ENCODE measurements at places on chromosomes 2 and 18.
A peak's percentile ranks its signal among the peaks of the same experiment; 100 is the strongest.

GRCh38 chr2:113234721-113235346 lies 43.9 kb downstream of the PAX8 start:
- no peak for DNase-seq

GRCh38 chr2:201795607-201796477 lies 10.5 kb upstream of the CDK15 start:
- DNase-seq, result peak; percentile 77

GRCh38 chr2:42102591-42103450 lies 55.0 kb downstream of the PKDCC start:
- DNase-seq, result peak; percentile 81

DNA sequence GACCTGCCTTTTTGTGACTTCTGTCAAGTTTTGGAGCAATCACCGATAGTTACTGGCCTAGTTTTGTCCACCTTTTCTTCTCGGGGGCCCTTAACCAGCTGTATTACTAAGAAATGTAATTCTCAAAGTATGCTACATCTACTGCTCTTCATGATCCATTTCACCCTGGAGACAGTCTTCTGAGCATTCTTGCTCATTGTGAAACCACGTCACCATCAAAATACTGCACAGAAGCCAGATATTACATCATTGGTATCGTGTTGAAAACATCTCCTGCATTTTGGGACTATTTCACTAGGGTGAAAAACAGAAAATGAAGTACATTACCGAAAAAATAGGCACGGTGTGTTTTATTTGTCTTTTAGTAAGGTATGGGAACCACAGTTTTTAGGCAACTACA lies 11.7 kb downstream of the LYPD6B start:
- DNase-seq, result peak; percentile 77

GRCh38 chr2:52144590-52144989 lies 1112.7 kb upstream of the NRXN1 start:
- DNase-seq, result peak; percentile 9

- DNase-seq, result no peak
Observed at GRCh38 chr2:144571770-144572169, 51.9 kb upstream of the ZEB2 start.

GRCh38 chr2:72148837-72149555 lies 1.3 kb upstream of the CYP26B1 start:
- peak; percentile 39 for DNase-seq

DNA sequence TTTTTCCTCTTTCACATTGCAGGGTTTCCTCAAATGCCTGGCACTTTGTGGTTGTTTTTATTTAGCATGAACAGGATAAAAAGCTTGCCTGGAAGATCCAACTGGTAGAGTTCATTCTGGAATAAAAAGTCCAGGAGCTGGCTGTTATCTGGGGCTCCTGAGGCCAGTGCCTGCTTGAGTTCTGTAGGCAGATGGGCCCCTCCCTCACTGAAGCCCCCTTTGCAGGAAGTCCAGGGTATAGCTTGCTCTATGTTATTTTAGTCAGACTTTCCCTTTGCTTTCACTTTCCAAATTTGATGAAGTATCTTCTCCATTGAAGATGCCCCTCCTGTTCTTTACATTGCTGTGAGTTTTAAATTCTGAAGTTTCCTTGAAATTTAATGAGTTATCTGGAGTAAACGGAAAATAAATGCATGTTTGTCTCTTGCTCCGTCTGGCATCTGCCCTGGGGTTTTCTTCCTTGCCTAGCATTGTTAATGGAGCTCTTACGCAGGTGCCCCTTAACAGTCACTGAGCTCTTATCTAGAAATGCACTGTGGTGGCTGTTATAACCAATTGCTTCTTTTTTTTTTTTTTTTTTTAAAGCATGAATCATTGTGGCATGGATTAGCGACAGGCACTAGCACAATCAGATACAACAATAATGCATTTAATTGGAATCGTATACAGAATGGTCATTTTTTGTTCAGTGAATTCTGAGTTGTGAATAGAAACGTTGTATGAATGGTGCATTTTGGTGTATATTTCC lies 27.0 kb upstream of the LPIN1 start:
- DNase-seq, result no peak

- DNase-seq, result no peak
Observed at GRCh38 chr2:117714110-117714509, 100.4 kb upstream of the DDX18 start.

DNA sequence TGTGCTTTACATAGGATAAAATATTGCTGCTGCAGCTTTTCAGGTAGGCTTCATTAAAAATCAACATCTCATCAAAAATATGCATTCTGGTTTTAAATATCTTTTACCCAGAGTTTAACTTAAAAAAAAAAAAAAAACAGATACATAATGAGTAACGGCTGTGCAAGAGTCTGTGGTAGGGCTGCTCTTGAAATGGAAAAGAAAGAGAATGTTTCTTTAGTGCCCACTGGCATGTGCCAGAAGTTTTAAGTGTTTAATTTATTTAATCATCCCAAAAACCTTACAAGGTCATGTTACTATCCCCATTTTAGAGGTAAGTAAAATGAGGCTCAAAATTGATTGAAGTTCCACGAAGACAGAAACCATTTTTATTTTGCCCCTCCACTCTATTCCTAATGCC lies 92.1 kb downstream of the SLC8A1 start:
- peak; percentile 57 for DNase-seq

- DNase-seq, result no peak
Observed at GRCh38 chr2:123906361-123906760, 118.7 kb upstream of the CNTNAP5 start.

GRCh38 chr2:105683011-105683492 lies 61.7 kb upstream of the NCK2 start:
- DNase-seq, result no peak

GRCh38 chr2:122433123-122433754 lies 677.8 kb downstream of the TSN start:
- no peak for DNase-seq

GRCh38 chr2:19861813-19862212 lies 40.0 kb downstream of the TTC32 start:
- no peak for DNase-seq

- no peak for DNase-seq
Observed at GRCh38 chr2:200461846-200462710, 47.8 kb downstream of the KCTD18 start.

DNA sequence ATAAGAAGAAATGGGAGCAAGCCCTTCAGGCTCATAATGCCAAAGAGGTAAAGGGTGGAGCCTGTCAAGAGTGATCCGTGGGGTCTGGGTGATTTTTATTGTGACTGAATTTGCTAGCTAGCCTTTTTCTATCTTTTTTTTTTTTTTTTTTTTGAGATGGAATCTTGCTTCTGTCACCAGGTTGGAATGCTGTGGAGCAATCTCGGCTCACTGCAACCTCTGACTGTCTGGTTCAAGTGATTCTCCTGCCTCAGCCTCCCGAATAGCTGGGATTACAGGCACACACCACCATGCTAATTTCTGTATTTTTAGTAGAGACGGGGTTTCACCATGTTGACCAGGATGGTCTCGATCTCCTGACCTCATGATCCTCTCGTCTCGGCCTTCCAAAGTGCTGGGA lies 29.1 kb downstream of the DRC1 start:
- DNase-seq, result peak; percentile 14

DNA sequence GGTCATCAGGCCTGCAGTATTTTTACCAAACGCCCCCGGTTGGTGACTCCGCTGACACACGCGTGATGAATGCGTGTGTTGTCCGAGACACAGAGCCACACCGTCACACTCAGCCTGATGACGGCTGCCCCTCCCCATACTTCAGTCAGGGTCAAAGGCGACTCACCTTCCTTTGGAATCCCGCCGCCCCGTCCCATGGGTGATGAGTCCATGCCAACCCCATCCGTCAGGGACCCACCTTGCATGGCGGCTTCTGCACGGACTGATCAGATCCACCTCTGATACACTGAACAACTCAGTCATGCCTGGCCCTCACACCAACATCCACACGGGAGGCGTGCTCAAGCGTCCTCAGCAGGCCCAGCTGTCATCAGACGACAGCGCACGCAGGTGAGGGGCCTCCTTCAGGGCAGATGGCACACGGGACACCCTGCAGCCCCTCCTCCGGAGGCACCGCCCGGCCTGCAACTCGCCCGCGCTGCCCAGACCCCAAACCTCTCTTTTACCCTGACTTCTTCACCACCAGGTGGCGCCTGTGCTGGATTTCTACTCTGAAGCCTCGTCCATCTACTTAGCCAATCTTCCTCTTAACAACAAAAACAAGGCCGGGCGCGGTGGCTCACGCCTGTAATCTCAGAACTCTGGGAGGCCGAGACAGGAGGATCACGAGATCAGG lies 89.2 kb downstream of the ZNF516 start:
- DNase-seq, result peak; percentile 53

DNA sequence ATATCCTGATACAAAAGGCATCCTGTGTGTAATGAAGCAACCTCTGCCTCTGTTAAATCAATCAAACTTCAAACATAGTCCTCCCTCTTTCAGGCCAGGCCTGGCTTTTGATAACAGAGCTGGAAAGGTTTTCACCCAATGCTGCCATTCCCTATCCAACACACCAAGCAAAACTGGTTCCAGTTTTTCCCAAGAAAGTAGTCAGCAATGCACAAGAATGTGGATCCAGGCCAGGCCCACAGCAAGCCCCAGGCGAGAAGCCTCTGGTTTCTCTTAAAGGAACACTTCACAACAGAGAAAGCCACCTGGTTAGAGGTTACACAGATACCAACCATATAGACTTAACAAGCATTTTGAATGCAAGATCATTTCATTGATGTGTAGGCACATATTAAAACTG lies 49.2 kb upstream of the CCDC150 start:
- peak; percentile 36 for DNase-seq

DNA sequence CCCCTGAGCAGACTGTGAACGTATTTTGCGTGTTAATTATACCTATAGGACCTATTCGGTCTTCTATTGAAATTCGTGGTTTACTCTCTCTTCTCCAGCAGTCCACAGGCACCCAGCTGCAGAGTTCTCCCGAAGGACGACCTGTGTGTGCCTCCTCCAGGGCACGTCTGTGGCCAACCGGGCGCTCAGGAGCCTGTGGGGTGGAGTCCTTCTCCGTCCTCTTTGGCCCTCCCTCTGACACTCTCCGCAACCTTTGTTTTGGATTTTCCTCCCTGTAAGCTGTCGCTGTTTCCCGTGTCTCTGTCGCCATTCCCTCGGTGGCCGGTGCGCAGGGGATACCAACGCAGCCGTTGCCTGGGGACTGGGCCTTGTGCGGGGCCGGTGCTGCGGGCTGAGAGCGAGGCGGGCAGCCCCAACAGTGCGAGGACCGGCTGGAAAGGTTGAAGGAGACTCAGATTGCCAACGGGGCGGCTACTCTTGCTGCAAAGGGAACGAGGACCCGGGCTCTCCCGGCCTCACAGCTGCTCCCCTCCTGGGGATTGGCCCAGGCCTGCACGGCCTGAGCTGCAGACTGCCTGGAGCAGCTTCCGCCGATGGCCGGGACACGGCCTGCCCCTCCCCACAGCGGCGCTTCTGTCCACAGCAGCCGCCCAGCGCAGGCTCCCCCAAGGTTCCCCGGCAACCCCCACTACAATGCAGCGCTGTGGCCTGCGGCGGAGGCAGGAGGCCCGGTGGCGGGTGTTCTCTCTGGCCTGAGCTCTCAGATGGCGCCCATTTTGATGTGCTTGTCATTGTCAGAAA lies 221.0 kb downstream of the MTX2 start:
- DNase-seq, result peak; percentile 75

DNA sequence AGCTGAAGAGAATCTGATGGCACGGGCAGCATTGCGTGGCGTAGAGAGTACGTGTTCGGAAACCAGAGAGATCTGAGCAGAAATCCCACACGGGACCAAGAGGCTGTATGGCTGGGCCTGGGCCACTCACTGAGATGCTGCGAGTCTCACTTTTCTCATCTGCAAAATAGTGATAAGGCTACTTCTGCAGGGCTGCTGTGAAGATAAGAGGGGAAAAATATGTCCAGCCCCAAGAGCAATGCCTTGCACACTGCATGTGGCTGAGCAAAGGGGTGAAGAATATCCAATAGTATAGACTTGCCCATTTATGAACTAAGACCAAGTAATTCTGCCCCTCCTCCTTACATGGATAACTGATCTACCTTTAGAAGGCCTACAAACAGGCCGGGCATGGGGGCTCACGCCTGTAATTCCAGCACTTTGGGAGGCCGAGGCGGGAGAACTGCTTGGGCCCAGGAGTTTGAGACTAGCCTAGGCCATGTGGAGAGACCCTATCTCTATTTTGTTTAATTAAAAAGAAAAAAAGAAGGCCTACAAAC lies 3.1 kb downstream of the FECH start:
- DNase-seq, result no peak

- no peak for DNase-seq
Observed at GRCh38 chr18:59388817-59389216, 29.8 kb upstream of the LMAN1 start.

GRCh38 chr18:54020966-54021365 lies 203.5 kb downstream of the MBD2 start:
- peak; percentile 35 for DNase-seq

- peak; percentile 66 for DNase-seq
Observed at GRCh38 chr2:181356526-181357130, 100.6 kb upstream of the ITGA4 start.

DNA sequence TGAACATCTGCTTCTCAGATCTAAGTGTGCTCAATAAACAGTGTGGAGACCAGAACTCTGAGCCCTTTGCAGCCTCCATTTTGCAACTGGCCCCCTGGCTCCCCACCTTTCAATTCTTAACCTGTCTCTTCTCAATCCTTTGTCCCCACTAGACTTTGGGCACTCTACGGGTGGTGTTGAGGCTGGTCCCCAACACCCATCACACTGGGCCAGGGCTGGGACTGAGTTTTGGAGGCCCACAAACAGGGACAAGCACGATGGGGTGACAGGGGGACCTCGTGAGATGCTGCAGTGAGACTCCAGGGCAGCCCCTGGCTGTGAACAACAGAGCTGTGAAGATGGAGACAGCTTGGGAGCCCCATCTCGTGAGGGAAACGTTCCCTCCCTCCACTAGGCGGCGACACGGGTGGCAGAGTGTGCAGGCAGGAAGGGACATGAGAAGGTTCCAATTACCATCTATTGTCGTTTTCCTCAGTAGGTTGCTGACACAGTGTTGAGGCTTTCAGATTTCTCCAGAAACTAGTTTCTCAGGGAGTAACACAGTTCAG lies 1.2 kb downstream of the ANKMY1 start:
- peak; percentile 61 for DNase-seq

GRCh38 chr18:22348521-22349316 lies 69.0 kb downstream of the CTAGE1 start:
- peak; percentile 64 for DNase-seq
